Umbilical cord (tissue), 2 donors: ENCODE measurements at places on chromosomes 7 and 10.
A peak's percentile ranks its signal among the peaks of the same experiment; 100 is the strongest.

DNA sequence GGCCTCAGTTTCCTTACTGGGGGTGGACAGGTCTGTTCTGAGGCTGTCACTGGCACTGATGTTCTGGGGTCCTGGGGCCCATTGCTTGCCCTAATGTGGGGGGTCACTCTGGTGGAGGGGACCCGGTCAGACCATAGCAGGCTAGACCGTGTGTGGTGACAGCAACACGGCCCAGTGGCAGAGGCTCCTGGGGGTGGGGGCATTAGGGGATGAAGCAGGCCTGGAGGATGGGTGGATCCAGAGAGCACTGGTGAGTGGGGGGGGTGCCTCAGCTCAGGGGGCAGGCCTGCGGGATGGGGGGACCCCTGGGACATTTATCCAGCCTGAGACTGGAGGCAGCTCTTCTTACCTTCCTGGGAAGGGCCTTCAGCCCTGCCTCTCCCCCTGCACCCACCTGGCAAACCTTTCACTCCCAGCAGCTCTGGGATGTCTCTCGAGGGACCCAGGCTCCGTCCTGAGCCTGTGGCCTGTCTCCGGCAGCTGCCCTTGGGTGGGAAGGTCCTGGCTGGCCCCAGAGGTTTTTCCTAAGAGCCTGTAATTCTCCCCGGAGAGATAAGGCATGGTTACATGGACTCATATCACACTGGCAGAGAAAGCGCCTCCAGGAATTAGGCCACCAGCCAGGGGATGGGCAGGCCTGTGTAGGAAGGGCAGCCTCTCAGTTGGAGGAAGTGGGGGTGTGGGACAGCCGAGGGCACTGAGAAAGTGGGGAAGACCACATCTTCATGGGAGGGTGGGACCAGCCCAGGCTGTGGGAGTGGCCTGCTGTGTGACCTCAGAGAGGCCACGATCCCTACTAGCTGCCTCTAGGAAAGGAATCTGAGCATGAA is 147.7 kb downstream of the UBE2H start:
- DNase-seq: peak; percentile 64

DNA sequence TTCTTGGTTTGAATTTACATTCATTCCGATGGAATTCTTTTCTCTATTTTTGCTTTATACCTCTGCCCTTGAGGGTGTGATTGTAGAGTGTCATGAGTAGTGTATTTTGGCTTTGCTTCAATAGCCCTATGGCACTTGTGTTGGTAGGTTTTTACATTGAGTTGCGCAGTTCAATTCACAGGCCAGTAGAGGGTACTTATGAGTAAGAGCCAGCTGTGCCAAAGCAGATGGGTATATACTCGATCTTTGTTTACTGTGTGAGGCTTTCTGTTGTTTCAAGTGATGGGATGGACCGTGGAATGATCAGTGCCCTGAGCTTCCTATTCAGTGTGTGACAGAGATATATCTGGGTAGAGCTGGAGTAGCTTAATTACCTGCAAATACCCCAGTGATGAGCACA is 4.3 kb upstream of the AKR1C3 start:
- no peak for DNase-seq

- DNase-seq: no peak
These were observed 726 bp upstream of the HOXA9 start for GRCh38 chr7:27165996-27166530.

DNA sequence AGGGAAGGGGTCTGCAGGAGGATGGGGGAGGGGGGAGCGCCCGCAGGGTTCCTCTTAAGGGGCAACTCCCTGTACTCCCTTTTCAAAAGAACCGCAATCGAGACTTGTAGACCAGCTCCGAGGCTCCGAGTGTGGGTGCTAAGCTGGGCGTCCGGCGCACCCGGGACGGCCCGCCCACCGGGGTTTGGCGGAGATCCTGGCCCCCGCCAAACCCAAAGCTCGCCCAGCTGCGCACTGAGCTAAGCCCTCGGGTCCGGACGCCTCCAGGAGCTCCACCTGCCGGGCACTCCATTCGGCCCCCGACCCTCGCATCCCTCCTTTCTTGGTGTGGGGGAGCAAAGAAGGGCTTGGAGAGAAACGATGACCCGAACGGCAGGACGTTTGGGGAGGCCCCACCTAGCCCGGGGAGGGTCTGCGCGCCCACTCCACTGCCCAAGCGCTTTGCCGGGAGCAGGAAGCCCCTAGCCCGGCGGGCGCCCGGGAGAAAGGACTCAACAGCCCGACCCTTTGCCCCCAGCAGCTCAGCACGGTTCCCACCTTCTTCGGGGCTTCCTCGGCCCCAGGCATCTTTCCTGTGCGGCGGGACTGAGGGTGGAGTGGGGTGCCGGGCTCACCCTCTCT is 651 bp downstream of the AFAP1L2 start:
- peak; percentile 46 for DNase-seq

- no peak for DNase-seq
These were observed 101.5 kb downstream of the JCAD start for GRCh38 chr10:29957907-29958331.

DNA sequence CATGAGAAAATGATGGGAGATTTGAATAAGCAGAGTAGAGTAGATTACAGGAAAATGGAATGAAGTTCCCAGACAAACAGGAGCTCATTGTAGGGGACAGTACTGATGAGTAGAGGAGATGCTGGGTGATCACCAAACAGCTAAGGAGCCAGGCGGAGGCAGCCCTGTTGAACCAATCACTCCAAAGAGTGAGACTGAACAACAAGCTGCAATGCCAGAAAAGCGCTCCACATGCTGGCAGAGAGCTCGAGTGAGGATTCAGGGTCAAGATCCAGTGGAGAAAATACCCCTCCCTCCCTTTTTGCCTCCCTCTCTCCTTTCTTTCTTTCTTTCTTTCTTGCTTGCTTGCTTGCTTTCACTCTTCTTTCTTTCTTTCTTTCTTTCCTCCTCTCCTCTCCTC is 133.3 kb downstream of the PFKFB3 start:
- DNase-seq: no peak

DNA sequence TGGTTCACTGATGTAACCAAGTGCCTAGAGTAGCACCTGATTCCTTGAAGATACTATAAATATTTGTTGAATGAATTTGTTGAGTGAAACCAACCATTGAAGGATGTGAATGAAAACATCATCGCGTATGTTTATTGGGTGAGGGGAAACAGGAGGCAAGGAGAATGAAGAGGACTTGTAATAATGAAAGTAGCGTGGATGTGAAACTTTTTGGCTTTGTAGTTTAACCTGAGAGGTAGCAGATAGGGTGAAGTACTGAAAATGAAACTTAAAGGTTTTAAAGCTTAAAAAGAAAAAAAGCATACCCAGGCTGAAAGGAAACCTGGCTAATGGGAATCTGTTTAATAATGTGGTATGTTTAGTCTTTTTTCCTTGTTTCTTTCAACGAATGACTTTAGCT is 5.2 kb downstream of the CCNY start:
- no peak for DNase-seq

DNA sequence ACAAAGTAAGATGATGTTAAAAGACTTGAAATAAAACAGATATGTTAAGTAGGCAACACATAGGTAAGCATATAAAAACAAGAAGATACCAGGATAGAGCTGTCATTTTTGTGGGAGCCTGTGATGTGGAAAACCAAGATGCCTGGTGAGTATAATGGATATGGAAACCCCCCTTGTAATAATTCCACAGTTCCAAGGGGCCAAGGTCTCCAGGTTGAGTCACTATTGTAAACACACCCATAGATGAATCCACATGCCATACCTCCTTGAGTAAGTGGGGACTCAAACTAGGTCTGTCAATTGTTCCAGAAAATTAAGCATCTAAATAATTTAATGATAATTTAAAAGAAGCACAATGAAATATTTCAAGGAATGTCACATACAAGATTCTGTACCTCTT is 15.9 kb downstream of the CAV1 start:
- no peak for DNase-seq

GRCh38 chr7:138746073-138746472 is 44.9 kb upstream of the SVOPL start:
- no peak for DNase-seq

DNA sequence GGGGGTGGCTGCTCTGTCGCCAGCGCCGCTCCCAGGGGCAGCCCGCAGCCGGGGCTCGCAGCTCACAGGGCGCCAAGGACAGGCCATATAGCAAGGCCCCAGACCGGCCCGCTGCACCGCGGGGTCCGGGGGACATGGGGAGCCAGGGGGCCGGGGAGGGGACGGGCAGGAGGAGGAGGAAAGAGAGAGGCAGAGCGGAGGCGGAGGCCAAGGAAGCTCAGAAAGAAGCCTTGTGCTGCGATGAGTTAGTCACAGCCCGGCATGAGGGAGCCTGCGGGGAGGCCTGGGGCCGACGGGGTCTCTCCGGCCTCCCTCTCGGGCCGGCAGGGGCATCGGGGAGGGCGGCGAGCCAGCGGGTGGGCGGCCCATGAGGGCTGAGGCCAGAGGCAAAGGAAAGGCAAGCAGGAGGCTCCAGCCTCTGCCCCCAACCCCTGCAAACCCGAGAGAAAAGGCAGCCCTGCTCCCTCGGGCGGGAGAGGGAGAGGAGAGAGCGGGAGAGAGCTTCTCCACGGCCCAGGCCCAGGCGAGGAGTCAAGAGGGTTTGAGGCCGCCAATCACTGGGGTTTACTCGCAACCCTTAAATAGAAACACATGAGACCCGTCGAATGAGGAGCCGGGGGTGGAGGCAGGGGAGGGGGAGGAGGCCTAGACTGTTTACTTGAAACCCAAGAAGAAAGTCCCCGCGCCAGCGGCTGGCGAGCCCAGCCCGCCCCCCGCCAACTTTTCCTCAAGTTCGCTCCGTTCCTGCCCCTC is 167.9 kb downstream of the NEURL1 start:
- peak; percentile 97 for DNase-seq

DNA sequence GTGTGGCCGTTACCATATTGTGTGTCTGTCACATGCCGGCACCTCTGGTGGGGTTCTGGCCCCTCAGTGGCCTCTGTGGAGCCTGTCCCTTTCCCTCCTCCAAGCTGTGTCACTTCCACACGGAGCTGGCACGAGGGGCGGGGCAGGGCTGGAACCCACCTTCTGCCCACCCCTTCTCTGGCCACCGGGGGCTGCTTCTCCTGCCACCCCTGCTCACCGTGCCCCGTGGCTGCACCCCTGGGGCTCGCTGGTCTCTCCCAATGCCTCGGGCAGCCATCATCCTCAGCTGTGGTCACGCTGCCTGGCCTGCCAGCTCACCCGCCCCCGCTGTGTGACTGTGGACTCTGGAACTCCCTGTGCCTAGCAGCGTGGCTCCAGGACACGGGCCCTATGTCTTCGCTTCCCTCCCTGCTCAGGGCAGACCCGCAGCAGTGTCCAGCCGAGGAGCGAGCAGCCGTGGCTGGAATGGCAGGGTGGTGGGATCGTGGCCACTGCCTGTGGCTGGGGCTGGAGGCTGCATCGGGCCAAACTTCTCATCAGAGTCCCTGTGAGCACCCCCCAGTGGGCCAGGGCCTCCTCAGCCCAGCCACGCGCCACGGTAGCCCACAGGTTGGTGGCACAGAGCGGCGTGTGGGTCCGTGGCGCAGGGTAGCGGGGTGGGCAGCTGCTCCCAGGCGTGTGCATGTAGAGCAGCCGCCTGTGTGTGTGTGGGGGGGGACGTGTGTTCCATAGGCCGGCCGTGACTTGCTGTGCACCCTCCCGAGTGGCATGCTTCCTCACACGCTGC is 8.1 kb downstream of the TTYH3 start:
- DNase-seq: no peak

DNA sequence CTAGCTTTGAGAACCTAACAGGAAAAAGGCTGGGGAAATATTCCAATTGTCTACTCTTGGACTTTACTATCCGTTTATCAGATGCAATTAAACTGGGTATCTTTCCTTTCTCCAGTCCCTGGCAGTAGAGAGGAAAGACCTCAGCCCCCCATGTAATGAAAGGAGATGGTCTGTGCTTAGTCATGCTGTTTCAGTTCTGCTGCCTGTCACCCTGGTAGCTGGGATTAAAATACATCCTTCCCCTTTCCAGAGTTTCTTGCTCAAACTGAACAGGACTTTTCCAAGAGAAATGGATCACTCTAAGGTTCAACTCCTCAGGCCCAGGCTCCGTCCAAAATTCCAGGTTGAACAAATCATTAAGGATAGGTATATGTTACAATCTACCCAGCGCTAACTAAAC is 202.9 kb downstream of the PTEN start:
- DNase-seq: peak; percentile 19

GRCh38 chr7:151271699-151272355 is 23.3 kb upstream of the SMARCD3 start:
- DNase-seq: peak; percentile 31

GRCh38 chr10:119658274-119658673 is 7.1 kb downstream of the BAG3 start:
- peak; percentile 93 for DNase-seq

GRCh38 chr7:32891043-32891799 is at the start of gene KBTBD2:
KBTBD2 (minus strand) TSS chr7:32891760; CDS start chr7:32879604, 12,156 bp downstream.
- DNase-seq: peak; percentile 91

GRCh38 chr7:50174948-50175347 is 81.9 kb upstream of the ZPBP start:
- no peak for DNase-seq
